ENCODE measurements at places on chromosomes 7 and 10. TPM values are rescaled to one million over a fixed set of nuclear protein-coding genes. Genes with fewer than 3 reads are reported as not detected.

The SLC29A4 gene
- 4.0 TPM for total RNA-seq

The TUBB8 gene
- total RNA-seq: not detected

The CRYGN gene
- not detected for total RNA-seq

The EFCAB10 gene
- total RNA-seq: not detected

The MYO1G gene
- total RNA-seq: 1.9 TPM

The SEC31B gene
- total RNA-seq: 8.2 TPM

The LEP gene
- total RNA-seq: 2.7 TPM

The CSTF2T gene
- 21.3 TPM for total RNA-seq

The TMEM26 gene
- total RNA-seq: 0.95 TPM

The MBL2 gene
- not detected for total RNA-seq

The EPHB4 gene
- total RNA-seq: 27.0 TPM

The FAM237B gene
- total RNA-seq: not detected

The RTKN2 gene
- total RNA-seq: not detected

The PAX2 gene
- not detected for total RNA-seq

The HABP2 gene
- not detected for total RNA-seq

The POMZP3 gene
- total RNA-seq: 7.5 TPM

The ENO4 gene
- total RNA-seq: not detected

The AOC1 gene
- 0.27 TPM for total RNA-seq

The PTN gene
- total RNA-seq: 21.6 TPM

The GJD4 gene
- not detected for total RNA-seq

The PLPP4 gene
- total RNA-seq: not detected

The SPDYE1 gene
- total RNA-seq: not detected

The C10orf71 gene
- total RNA-seq: 108 TPM

The DNAJC9 gene
- total RNA-seq: 8.5 TPM

The DGKB gene
- 0.38 TPM for total RNA-seq

The CACNA2D1 gene
- 46.1 TPM for total RNA-seq

The KLF14 gene
- 0.08 TPM for total RNA-seq

The AQP1 gene
- 284 TPM for total RNA-seq

The MCM10 gene
- 0.62 TPM for total RNA-seq

The AHR gene
- total RNA-seq: 29.6 TPM

The TMEM196 gene
- total RNA-seq: not detected

The EPC1 gene
- 18.0 TPM for total RNA-seq

The PNLIPRP3 gene
- not detected for total RNA-seq

The DDC gene
- total RNA-seq: not detected

The OGDHL gene
- total RNA-seq: 1.9 TPM

The CYP3A4 gene
- total RNA-seq: not detected

The SHH gene
- not detected for total RNA-seq

The CDK1 gene
- 4.1 TPM for total RNA-seq

The ETV1 gene
- 27.9 TPM for total RNA-seq

The IL15RA gene
- total RNA-seq: 11.6 TPM

The LRIT1 gene
- total RNA-seq: not detected

The ERV3-1 gene
- 5.4 TPM for total RNA-seq

The KCNIP2 gene
- total RNA-seq: 409 TPM

The SCD gene
- total RNA-seq: 53.6 TPM

The MYH16 gene
- total RNA-seq: not detected

The GBX1 gene
- total RNA-seq: 2.4 TPM

The PLXDC2 gene
- 13.1 TPM for total RNA-seq

The NPC1L1 gene
- total RNA-seq: 0.05 TPM

The TEX36 gene
- not detected for total RNA-seq

The RPEL1 gene
- not detected for total RNA-seq

The LZTS2 gene
- 43.4 TPM for total RNA-seq

The LDB3 gene
- 1,478 TPM for total RNA-seq
